ENCODE measurements at places on chromosomes 2 and 18.

GRCh38 chr2:208065476-208065875 lies 40.1 kb upstream of the PLEKHM3 start:
- DNase-seq, result no peak

DNA sequence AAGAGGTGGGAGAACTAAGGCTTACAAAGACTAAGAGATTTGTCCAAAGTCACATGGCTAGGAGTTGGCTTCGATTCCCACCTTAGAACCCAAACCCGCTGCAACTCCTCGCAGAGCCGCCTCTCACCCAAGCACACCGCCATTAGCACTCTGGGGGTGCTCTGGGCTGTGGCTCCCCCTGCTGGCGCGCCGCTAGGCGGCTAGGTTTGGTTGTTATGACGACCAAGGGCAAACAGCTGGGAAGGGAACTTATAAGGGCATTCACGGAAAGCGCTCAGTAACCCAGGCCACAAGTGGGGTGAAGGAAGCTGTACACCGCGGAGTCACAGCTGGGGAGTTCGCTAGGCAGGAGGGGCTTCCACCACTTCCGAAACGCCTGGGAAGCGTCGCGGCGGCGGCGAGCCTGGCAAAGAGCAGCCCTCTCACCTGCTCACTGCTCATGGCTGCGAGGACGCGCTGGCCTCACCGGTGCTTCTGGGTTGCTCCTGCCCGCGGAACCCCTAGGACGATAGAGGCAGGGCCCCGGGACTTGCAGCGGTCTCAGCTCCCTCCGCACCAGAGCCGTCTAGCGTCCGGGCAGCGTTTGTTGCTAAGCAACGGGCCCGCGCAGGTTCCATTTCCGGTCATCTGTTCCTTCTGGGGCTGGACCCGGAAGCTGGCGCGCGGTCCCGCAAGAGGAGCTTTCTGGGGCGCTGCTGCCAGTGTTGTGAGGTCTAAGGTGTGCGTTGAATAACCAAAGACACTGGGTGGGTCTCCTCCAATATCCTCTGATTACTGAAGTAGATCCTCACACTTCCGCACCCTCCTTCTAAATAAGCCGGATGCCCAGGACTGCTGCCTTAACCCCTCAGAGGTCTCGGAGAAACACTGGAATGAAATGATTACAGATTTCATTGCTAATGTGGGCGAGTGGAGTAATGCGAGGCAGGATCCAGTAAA lies at the start of gene DNAH7:
Gene DNAH7, minus strand, starts transcription at position 567 of the 939 bp plus-strand sequence. Its CDS starts 126 bp downstream, at position 441.
- peak; percentile 87 for DNase-seq

DNA sequence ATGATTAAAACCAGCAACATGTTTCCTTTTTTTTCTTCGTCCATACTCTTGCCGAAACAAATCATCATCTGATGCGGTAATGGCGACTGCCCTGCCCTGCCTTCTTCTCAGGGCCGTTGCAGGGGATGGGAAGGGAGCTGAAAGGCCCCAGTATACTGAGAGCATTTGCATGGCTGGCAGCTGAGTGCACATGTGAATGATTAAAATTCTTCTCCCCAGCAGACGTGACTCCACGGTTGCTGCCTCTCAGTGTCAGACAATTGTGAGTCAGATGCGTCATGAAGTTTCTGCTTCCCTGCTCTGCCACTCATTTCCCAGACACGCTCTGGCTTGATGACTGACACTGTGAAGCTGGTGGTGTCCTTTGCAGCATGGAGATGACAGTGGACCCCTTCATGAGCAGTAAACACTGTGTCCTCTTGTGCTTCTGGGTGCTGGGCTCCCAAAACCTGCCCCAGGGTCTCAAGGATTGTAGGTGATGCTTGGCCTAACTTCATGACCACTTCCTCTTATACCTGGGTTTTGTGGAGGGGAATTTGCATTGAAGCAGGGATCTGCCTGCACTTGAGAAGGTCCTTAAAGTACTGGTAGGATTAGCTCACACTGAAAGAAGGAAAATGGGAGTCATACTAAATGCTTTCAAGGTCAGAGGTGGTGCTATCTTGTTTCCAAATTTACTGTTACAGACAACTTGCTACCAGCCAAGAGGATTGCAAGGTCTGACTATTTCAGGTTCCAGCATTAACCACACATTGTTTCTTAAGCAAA lies 222.5 kb upstream of the COPS8 start:
- DNase-seq, result no peak

GRCh38 chr2:86336675-86337243 lies 667 bp downstream of the REEP1 start:
- DNase-seq, result no peak

DNA sequence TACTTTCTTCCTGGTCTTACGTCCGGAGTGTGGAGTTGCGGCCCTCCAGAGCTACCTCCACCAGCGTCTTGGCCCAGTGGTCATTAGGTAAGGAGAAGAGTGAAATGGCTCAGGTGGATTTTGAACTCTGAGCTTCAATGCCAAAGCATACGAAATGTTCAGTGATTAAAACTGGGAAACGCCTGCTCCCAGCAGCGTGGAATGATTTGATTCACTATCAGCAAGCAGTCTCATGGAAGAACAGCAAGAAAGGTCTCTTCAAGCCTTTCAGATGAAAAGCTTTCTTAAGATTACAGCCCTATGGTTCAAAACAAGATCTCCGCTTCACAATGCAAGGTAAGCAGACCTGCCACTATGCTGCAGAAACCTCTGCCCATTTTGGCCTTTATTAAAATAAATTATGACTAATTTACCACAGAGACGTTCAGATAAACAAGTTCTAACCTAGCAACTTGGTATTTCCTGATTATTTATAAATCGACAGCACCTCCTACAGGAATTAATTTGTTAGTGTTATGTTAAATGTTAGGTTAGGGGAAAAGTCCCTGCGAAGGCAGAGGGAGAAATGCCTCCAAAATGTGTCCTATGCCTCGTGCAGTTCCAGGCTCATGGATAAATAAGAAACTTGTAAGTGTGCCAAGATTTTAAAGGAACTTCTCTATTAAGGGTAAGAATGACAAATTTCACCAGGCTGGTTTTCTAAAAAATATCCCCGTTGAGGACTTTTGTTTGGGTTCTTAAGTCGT lies 10.1 kb downstream of the SP9 start:
- DNase-seq, result no peak

GRCh38 chr2:240136671-240137292 lies 677 bp upstream of the COPS9 start:
- no peak for DNase-seq

GRCh38 chr2:67214585-67215185 lies 182.4 kb upstream of the ETAA1 start:
- DNase-seq, result no peak

DNA sequence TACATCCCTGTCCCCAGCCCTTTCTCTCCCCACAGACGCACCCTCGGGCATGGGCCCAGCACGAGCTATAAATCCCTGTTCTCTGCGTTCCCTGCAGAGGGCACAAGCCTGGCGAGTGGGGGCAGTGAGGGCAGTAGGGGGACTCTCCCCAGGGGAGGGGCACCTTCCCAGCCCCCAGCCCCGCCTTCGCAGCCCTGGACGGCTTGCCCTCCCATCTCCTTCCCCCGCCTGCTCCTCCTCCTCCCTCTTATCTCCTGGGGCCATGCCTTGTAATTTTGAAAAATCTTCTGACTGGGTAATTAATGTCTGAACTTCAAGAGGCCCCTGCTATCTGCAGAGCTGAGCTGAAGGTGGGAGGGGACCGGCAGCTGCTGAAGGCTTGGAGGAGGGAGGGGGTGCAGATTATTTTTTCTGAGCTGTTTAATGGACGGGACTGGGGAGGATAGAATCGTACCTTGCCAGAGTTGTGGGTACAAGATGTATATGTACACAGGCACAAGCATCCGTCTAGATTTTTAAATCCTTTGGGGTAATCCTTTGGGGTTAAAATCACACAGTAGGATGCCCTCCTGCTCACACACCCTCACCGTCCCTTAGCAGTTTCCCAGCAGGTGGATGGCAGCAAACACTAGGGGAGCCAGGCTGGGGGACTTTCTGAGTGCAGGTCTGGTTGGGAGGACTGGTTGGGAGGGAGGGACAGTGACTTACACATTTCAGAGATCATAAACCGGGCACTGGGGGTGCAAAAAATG lies 121.9 kb downstream of the SMAD7 start:
- DNase-seq, result no peak

DNA sequence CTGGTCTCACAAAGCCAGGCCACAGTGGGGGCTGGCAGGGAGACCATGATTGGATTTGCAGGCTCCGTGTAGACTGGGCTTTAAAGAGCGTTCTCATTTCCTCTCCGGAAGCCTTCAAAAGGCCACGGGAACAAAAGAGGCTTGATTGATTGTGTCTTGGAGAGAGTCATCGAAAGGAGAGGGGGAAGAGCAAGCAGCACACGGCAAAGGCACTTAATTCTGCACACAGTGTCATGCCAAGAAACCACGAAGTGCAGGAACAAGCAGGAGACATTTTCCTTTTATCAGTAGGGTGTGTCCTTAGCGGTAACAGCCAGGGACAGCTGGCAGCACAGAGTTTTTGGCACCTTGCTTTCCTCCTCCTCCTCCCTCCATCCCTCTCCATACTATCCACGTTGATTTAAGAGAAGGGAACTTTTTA lies 47.7 kb downstream of the GLI2 start:
- DNase-seq, result no peak

DNA sequence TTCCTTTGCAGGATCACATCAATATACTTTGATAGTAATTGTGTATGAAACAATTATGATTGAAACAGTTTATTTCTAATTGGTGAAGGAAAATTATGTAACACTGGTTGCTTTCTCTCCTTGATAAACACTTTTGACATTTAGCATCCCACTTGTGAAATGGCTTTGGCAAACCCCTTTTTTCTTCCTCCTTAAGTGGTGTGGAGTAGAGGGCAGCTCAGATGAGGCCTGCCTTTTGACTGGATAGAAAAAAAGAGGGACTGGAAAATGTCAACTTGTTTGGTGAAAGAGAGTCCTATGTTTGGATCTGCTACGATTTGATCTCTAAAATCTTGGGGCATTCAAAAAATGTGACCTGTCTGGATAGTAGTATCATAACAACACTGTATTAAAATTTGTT lies 318.3 kb downstream of the MEIS1 start:
- no peak for DNase-seq

All from T follicular helper cell (primary cell).